ENCODE measurements at places on chromosomes 16 and 17.

DNA sequence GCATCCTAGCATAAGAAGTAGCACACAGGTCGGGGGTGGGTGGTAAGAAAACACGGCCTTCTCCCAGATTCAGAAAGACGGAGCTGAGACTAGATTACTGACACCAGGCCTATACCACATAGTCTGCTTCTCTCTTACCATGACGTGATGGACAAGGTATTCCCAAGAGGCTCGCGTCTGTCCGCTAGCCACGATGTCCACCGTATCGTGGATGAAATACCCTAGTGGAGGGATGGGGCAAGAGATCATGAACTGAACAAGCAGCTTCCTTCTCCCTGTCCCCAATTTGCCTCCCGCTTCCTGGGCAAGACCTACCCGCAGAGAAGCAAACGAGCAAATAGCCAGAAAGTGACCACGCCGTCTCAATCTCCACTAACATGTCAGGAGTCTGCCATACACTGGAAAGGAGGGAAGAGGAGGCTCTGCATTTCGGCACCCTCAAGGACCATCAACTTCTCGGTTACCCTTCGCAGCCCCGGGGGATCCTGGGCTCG is 820 bp downstream of the TLCD1 start:
- no peak for DNase-seq

- DNase-seq, result no peak
Observed at GRCh38 chr17:38507436-38507835, 79.2 kb downstream of the ARHGAP23 start.

GRCh38 chr17:41171886-41172285 is 3.9 kb upstream of the KRTAP4-3 start:
- no peak for DNase-seq

- DNase-seq, result no peak
Observed at GRCh38 chr16:585351-585750, 4.5 kb upstream of the RAB40C start.

DNA sequence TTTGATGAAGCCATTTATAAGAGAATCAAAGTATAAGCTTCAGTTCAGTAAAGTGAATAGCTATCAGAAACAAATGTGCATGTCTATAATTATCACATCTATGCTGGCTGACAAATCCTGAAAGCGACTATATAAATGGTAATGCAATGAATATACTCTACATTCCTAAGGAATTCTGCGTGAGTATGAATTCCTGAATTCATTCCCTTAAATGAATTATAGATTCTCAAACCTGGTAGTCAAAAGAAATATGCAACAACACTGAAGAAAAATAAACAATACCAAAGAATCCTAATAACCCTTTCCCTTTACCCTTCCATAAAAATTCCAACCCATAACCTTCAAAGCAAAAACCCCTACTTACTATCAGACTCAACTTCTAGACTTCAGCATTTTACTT is 416.6 kb upstream of the PMFBP1 start:
- no peak for DNase-seq

DNA sequence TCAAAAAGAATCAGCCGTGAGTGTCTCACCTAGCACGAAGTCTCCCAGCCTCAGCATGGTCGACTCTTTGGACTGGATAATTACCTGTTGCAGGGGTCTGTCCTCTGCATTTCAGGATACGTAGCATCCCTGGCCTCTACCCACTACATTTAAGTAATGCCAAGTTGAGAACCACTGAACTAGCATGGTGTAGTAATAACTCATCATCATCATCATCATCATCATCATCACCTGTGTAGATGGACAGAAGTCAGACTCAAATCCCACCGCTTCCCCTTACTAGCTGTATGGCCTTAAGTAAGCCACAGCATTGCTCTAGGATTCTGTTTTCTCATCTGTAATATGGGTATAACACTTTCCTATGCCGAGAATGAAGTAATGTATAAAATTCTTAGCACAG is 373.1 kb upstream of the XYLT1 start:
- DNase-seq, result no peak

GRCh38 chr17:56165072-56165641 is 11.9 kb downstream of the ANKFN1 start:
- no peak for DNase-seq

DNA sequence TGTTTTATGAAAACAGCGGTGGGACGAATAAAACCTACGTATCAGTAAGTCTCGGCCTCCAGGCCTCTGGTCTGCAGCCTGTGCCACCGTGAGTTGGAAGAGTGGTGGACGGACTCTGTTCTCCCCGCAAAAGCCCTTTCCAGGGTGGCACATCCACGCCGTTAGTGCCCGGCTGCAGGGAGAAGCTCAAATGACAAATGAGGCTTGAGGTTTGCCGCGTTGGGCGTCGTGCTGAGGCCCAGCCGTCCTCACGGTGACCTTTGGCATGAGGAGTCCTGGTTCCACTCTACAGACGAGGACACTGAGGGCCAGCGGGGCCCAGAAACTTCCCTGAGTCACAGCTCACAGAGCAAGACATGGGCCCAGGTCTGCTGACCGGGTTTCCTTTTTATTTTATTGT is 40.2 kb downstream of the JPH3 start:
- DNase-seq, result no peak

DNA sequence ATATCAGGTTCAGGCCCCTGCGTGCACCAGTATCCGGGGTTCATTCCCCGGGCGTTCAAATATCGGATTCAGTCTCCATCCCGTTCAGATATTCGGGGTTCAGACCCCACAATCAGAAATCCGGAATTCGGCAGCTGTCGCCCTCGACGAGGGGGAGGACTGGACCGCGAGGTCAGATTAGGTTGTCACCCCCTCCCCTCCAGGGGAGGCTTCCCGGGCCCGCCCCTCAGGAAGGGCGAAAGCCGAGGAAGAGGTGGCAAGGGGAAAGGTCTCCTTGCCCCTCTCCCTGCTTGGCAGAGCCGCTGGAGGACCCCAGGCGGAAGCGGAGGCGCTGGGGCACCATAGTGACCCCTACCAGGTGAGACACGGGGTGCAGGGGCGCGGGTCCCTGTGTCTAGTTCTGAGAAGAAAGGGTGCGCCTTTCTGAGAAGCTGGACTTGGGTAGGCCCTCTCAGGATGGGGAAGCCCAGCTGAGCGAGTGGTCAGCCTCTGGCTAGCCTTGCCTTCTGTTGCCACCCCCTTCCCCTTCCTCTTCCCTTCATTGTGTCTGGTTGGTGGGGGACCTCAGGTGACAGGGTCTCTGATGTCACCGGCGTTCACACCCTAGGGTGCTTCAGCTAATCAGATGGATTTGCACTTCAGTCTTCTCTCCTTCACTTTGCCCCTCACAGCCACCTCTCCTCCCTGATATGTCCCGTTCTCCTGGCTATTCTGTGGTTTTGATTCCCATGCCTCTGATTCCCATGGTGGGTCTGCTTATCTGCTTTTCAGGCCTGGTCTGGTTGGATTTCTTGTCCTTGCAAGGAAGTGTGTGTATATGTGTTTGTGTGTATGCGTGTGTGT is 844 bp downstream of the TAOK2 start:
- no peak for DNase-seq

- no peak for DNase-seq
Observed at GRCh38 chr17:41771389-41772206, 14.9 kb downstream of the JUP start.

- DNase-seq, result no peak
Observed at GRCh38 chr16:54636221-54636793, 294.4 kb upstream of the IRX5 start.

- DNase-seq, result peak; percentile 76
Observed at GRCh38 chr16:30185683-30186421, 2.5 kb downstream of the CORO1A start.

- no peak for DNase-seq
Observed at GRCh38 chr16:83138512-83138911, 511.7 kb downstream of the CDH13 start.

DNA sequence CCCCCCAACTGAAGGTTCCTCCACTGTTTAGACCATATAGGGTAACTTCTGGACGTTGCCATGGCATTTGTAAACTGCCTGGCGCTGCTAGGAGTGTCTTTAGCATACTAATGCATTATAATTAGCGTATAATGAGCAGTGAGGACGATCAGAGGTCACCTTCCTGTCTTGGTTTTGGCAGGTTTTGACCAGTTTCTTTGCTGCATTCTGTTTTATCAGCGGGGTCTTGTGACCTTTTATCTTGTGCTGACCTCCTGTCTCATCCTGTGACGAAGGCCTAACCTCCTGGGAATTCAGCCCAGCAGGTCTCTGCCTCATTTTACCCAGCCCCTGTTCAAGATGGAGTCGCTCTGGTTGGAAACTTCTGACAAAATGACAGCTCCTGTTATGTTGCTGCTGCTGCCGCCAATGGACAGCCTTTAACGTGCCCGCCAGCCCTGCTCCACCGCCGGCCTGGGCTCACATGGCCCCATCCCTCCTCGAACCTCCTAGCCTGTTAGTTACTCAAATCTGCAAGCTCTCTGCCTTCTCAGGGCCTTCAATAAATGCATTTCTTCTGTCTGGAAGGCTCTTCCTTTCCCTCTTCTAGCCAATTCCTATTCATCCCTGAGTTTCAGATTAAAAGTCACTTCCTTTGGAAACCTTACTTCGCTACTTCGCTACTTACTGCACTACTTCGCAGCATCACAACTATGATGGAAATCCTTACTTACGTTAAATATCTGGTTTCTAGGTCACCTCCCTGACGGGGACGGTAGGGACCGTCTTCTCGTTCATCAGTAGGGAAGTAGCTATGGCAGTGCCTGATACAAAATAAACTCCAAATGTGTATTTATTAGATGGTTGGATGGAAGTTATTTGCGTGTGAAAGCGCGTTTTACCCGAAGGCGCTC is 640 bp upstream of the NAGLU start:
- no peak for DNase-seq

DNA sequence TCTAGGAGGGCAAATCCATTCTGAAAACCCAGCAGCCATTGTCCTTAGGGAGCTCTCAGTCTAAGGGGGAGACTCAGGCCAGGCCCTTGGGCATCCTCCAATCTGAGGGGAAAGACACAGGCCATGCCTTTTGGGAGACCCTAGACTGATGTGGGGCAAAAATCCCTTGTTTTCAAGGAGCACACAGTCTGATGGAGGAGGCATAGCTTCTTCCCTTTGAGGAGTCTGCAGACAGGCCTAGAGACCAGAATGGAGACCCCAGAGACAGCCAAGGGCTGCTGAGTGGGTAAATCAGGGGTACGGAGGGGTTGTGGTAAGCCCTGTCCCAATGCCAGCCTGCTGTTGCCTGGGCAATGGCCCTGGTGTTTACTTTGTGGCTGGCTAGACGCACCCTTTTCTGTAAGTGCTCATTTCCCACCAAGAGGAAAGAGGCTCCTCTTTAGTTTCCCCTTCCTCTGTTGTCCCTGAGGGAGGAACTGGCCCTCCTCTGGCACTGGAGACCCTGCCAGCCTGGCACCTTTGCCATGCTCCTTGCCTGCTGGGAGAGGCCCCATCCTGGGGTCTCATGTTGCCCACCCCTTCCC is 19.3 kb downstream of the ARHGAP23 start:
- no peak for DNase-seq

DNA sequence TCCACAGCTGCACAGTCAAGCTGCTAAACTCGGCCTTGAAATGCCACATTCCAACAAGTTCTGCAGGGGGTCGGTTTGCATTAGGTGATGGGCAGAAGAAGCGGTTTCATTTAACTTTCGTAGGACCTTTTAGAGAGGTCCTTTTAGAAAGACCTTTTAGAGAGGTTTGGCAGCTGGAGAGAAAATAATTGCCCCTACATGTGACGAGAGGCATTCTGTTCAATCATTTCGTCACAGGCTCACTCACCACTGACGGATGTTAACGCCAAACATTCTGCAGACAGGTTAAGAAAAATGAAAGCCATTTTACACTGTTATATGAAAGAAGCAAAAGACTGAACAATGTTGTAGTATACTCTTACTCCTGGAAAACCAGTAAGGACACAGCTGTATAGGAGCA is 76.5 kb upstream of the ZNF423 start:
- no peak for DNase-seq

GRCh38 chr16:12455287-12455798 is 348.3 kb downstream of the CPPED1 start:
- peak; percentile 29 for DNase-seq

GRCh38 chr16:4839942-4840341 is 7.1 kb downstream of the GLYR1 start:
- no peak for DNase-seq

DNA sequence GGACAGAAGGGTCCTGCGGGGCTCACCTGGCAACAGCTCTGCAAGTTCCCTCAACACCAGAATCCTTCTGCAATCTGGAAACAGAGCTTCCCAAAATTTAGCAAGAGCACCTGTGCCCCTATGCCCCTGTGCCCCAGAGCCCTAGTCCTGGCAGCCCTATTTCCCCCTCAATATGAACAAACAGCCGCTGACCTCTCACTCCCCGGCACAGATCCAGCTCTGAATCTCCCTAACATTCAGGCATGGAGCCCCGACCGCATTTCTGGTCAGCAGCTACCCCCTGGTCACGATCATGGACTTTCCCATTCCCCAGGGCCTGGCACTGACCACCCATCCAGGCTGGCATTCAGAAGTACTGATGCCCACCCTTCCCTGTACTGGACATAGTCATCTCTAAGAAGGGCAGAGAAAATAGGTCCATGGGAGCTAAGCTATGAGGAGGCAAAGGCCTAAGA is 110.8 kb upstream of the SMURF2 start:
- no peak for DNase-seq

- no peak for DNase-seq
Observed at GRCh38 chr16:65318138-65318537, 196.3 kb upstream of the CDH11 start.

GRCh38 chr17:10119203-10120108 is 79.0 kb downstream of the GAS7 start:
- DNase-seq, result no peak

GRCh38 chr16:68553186-68553585 is 14.1 kb downstream of the ZFP90 start:
- DNase-seq, result no peak

GRCh38 chr16:84177741-84178073 is 9.2 kb downstream of the TAF1C start:
- no peak for DNase-seq

GRCh38 chr16:53043986-53044601 is 8.6 kb downstream of the CHD9NB start:
- DNase-seq, result no peak

Data from stimulated activated CD4-positive, alpha-beta T cell treated with anti-CD3 and anti-CD28 coated beads, Interleukin-12 subunit alpha, Interleukin-12 subunit beta, amount 100 ng/mL, for 48 hours (primary cell).